ENCODE measurements at places on chromosomes 5 and 9.

DNA sequence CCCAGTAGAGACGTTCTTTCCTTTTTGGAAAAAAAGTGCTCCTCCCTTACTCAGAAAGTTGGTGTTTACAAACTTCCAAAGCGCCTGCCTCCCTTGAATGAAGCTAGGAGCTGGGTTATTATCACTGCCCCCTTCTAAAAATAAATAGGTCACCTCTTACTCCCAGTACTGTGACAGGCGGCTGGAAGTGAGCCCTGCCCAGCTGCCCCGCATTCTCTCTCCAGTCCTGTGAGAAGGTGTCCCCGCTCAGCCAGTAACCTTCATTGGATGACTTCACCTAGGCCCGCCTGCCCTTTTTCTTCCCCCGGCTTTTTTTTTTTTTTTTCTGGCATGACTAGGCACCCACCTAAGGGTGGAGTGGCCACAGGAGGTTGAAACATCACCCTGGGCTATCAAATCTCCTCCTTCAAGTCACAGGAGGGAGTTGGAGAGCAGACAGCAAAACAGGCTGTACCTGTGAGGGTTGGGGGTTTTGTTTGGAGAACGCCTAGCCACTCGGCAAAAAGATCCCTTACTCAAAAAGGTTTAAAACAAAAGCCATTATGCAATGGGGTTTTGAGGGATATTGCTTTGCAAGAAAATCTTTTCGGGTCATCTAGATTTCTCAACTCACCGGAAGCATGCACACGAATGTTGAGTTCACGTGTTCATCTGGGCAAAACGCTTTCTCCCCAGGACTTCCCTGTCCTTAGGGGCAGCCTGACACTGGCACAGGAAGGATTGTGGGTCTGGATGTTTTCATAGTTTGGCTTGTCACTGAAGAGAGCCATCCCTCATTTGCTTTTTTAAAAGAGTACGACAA lies 43.3 kb upstream of the ZNF622 start:
- DNase-seq, result peak; percentile 26

- no peak for DNase-seq
Observed at GRCh38 chr5:150573216-150573615, 65.3 kb downstream of the NDST1 start.

- DNase-seq, result no peak
Observed at GRCh38 chr9:32703635-32704034, 68.2 kb upstream of the TAF1L start.

DNA sequence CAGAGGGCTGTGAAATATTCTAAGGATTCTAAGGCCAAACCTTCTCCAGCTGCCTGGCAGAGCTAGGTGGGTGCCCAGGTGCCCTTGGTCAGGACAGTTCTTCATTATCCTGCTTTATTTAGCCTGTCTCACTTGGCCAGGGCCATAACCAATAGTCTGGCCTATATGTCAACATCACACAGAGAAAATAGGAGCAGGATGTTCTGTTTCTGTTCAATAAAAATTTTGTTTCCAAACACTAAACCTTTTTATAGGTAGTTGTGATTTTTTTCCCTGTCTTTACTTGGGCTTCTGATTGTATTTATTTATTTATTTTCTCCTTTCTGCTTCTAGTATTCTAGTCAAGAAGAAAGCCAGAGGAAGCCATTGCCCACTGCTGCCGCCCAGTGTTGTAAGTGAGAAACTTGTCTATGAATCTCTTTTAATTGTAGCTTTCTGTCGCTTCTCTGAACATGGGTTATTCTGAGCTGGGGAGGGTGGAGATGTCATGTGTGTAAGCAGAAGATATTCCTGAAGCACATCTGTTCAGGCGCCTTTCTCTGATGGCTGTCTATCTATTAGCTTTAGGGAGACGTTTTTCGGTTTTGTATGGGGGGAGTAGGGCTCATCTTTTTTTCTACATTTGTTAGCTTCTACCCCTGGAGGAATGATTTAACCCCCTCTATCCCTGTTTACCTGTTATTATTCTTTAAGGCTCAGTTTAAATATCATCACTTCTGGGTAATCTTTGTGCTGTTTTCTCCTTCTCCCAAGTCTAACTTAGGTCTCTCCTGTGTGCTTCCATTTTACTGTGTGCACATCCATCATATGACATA lies 97.1 kb downstream of the UNC13B start:
- peak; percentile 85 for DNase-seq

DNA sequence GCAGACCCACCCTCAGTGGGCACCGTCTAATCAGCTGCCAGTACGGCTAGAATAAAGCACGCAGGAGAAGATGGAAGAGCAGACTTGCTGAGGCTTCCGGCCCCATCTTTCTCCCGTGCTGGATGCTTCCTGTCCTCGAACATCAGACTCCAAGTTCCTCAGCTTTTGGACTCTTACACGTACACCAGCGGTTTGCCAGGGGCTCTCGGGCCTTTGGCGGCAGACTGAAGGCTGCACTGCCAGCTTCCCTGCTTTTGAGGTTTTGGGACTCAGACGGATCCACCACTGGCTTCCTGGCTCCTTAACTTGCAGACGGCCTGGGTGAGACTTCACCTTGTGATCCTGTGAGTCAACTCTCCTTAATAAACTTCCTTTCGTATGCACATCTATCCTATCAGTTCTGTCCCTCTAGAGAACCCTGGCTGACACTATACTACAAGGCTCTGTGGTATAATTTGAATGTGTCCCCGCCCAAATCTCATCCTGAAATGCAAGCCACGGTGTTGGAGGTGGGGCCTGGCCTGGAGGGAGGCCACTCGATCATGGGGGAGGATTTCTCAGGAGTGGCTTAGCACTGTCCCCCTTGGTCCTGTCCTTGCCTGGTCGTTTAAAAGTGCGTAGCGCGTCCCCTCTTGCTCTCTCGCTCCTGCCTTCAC lies 31.1 kb upstream of the NRARP start:
- no peak for DNase-seq

DNA sequence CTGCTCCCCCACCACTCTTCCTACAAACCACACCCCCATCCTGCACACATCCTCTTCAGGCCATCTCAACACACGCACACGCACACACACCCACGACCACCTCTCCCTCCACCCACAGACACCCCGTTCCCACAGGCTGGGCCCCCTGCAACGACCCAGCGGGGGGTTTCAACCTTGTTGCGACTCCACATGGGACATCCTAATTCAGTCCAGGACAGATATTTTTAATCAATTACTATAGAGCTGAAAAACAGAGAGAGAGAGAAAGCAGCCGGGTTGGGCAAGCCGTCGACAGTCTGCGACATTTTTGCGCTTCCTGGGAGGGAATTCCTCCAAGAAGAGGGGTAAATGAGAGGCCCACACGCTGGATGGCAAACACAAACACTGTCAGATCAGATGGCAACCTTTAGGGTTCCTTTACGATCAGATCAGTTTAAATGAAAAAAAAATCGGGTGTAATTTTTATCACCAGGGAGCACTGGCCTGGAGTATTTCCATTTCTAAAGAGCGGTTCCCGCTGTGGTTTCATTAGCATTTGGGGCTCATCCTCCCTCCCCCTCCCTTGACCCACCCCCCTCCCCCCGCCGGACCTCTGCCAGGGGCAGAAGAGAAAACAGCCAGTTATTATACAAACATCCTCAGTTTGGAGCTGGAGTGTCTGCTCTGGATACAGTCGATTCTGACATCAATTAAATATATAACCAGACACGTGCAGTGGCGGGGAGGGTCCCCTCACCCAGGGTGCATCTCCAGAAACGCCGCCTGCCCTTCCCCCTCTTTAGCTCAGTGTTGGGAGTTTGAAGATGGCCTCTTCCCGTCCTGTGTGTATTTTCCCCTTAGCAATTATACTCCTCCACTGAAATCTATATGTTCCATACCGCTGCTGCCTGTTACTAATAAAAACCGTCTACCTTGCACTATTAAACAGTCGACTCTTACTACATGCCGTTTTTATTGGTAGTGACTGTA lies 2.3 kb upstream of the IRX2 start:
- no peak for DNase-seq

Measured in left kidney (tissue), 8 donors.